Activated CD4-positive, alpha-beta T cell treated with anti-CD3 and anti-CD28 coated beads for 48 hours (primary cell): ENCODE measurements at places on chromosomes 7 and 10.

DNA sequence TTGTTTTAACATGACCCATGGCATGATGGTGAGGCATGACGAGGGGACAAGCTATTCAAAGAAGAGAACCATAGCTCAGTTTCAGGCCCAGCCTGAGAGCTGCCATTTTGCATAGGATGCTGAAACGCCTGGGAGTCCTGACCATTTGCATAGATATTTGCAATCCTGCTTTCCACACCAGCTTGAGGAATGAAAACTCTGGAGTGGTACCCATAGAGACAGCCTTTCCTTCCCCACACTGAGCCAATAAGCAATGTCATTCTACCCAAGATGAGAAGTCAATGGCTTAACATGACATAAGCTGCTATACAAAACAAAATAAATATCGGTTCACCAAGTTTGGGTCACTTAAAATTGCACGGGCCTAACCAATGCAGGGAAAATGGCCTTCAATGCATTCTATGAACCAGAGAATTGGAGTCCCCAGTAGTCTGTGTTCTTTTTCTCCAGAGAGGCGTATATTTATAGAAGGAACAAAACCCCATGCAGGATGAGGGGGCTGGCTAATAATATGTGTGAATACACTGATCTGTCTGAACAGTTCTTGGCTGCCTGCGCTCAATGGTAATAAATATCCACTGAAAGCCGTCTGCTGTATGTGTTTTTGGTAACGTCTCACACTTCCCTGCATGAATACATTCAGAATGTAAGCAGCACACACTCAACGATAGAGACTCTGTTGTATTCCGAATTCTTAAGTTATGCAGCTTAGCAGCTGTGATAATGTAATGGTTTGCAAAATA is 329.3 kb downstream of the FRMD4A start:
- no peak for DNase-seq

DNA sequence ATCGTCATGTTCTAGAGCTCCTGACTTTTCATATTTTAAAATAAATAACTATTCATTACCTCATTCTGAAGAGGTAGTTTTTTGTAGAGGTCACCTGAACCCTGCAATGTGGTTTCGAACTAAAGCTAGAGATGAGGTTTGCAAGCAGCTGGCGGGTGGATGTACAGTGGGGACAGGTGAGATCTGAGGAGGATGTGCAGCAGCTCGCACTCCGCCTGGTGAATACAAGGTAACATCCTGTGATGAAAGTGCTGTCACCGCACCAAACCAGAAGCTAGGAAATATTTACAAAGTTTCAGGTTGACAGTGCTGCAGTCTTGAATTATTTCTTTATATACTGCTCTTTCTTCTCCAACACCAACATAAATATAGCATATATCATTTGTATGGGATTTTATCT is 26.5 kb downstream of the NDUFB2 start:
- DNase-seq, result peak; percentile 54

DNA sequence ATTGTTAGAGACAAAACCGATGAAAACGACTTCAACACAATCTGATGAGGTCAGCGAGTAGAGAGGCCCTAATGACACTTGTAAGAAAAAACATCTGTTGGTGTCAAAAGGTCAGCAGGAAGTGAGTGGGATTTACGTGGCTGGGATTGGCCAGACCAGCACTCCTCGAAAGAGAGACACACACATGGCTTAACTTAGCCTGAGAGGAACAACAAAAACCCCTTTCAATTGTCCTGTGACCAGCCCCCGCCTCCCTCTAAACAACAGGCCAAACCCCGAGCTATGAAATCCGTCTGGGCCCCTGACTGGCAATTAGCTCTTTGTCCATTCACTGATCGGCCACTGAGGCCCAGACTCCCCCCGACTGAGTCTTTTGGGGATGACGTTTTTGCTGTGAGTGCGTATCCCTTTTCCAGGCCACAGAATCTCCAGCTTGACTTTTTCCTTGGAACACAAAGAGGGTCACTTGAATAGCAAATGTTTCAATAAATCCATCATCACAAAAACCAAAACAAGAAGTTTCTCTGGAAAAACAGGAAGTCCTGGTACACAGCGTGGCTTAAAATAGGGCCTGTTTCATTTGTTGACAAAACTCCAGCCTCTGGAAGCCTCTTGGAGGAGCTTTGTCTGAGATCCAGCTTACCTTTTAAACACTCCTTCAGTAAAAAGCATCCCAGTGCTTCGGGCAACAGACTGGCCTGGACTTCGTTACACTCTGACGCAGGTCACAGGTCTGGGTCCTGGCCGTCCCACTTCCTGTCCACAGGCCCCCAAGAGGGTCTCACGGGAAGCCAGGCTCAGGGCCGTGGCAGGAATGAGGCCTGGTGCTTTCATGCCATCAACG is 103.0 kb downstream of the CTBP2 start:
- no peak for DNase-seq

- no peak for DNase-seq
Observed at GRCh38 chr10:124017729-124018128, 75.7 kb downstream of the CHST15 start.

- DNase-seq, result no peak
Observed at GRCh38 chr7:108203537-108203936, 73.4 kb upstream of the LAMB4 start.

DNA sequence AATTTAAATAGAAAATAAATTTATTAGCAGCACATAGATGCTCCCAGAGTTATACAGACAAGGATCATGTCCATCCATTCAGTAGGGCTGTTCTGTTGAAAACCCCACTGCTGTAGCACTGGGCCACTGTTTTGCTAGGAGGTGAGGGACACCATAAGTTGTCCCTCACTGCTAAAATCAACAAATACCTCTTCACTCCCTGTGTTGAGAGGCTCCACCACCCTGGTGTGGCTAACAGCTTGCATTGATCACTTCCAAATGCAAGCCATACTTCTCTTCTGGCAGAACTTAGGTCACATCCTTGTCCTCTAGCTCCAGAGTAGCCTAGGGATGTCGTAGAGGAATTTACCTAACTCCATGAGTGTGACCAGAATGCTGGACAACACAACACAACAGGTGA is 55.4 kb downstream of the MDFIC start:
- DNase-seq, result no peak

GRCh38 chr7:149794661-149795060 is 21.3 kb upstream of the ZNF467 start:
- DNase-seq, result no peak

DNA sequence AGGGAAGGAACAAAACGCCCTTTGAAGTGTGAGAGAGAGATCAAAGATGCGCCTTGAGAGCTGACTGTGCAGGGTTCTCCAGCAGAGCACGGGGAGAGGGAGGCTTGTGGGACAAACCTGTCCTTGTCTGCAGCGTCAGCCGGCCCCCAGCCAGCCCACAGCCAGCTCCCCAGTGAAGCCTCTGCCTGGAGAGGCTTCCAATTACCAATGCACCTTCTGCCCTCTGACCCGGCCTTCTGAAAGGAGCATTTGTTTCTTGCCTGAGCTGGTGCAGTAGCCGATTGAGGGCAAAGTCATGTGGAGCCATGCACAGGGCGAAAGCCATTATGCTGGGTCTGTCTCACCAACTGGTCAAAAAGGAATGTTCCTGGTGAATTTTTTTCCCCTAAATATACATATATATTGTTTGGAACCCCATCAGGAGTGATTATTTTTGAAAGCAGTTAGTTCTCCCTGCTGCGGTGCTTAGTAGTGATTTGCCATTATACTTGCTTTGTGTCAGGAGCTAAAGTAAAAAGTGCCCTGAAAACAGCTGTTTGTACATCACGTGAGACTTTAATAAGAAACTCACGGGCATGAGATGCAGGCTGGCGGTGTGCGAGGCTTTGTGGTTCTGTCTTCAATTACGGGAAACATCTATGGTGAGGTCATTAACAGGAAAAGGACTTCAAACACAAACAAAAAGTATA is 268.6 kb downstream of the KLF6 start:
- DNase-seq, result peak; percentile 17

DNA sequence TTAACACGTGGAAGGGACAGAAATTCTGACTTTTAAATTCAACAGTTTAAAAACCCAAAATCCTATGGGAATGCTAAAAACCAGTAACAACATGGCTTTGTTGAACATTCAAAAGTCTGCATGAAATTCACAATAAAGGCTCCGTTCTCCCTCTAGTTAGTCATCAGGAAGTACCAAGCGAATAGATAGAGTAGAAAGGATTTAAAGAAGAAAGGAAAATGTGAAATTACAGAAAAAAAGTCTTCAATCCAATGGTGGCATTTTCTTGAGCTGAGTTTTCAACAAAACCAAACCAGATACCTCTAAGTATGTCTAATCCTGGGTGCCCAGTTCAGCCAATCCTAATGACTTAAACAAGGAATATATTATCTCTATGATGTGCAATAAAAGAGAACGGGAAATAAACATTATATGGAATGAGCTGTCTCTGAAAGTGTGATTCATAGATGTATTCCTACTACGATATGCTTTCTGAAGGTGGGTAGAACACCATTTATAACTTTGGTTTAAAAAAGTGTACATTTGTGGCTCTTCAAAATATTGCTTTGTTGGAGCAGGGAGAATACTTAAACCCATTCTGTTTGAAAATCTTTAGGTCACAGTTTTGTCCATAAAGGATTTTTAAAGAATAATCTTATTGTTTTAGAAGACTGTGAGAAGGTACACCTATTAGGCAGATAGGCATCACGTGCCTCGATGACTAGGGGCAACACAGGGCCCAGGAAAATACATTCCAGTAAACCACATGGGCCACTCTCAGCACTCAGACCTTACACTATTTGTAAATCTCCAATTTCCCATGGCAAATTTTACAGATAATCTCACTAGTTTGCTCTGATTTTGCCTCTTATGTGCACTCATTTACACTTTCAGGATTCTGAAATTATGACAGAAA is 87.7 kb downstream of the CUBN start:
- no peak for DNase-seq

GRCh38 chr7:65325793-65326432 is 47.7 kb upstream of the ZNF92 start:
- DNase-seq, result no peak

DNA sequence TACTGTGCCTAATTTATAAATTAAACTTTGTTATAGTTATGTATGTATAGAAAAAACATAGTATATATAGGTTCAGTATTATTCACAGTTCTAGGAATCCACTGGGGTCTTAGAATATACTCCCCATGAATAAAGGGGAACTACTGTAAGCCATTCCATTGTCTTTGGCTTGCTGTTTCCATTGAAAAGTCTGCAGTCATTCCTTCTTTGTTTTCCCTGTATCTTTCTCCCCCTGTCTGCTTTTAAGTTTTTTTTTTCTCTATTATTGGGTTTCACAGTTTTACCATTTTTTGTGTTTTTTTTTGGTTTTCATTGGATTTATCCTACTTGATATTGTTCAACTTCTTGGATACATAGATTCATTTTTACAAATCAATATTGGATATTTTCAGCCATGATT is 6.7 kb upstream of the PNLIP start:
- no peak for DNase-seq

DNA sequence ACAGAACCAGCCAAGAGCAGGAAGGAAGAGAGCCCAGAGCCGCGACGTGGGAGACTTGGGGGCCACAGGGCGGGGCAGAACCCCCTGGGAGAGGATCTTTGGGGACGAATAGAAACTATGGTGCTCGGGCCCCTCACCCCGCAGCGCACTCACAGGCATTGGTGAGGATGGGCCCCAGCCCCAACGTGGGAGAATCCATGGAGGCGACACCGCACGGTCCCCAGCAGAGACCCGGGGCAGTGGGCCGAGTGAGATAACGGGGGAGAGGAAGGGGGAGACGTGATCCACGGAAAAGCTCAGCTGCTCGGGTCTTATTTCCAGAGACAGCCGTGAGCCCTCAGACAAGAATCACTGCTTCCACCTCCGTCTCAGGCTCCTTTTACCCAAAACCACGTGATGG is 222.4 kb downstream of the TCERG1L start:
- DNase-seq, result no peak

DNA sequence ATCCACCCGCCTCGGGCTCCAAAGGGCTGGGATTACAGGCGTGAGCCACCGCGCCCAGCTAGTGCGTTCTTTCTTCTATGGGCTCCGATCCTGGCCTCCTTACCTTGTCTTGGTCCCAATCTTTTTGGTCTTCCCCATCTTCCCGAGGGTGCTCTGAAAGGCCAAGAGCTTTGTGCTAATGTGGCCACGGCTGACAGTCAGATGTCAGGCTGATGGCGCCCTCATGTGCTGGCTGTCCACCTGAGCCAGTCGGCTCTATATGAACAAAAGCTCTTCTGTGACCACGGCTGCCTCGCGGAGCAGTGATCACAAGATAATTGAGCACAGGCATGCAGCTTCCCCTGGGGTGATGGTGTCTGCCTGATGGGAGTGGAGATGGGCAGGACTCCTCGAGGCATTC is 11.0 kb upstream of the AHCYL2 start:
- no peak for DNase-seq

- no peak for DNase-seq
Observed at GRCh38 chr7:47154791-47155190, 427.1 kb downstream of the TNS3 start.

DNA sequence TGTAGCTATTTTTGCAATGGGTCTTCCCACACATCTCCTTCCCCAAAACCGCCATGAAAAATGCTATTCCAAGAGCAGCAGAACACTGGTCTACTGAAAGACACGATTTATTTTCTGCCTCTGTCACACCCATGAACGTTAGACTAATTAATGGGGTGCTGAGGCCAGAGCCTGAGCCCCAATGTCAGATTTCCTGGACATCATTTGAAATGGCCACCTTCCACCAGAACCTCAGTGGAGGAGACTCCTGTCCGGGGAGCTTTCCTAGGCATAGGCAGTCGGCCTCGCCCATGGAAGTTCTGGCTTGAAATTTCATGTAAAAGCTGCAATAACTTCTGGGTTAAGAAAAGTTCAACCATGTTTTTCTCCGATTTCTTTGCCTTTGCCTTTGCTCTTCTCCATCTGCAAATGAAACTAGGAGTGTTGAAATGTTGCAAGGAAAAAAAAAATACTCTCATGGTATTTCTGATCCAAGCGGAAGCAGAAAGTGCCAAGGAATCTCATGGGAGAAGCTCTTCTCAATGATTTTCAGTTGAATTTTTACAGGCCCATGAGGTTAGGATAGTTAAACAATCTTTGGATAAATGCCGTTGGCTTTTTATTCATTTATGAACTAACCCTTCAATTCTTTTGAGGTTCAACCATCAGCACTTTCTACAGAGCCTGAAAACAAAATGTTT is 570.8 kb upstream of the MGMT start:
- DNase-seq, result no peak

DNA sequence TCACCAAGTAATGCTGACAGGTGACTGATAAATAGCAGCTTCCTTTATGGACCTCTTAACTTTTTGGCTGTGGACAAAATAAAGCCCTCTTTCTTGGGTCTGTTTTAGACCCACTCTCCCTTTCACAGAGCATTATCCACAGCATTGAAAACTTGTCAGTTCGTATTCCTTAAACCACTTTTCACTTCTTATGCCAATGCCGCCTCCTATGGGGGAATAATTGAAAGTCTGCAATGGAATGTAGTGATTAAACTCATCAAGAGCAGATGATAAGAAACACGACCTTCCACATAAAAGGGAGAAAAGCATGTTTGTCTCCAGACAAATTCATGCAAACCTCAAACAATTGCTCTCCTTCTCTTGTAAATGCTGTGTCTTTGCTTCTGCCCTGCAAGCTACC is 153.4 kb downstream of the SORCS1 start:
- DNase-seq, result no peak

GRCh38 chr7:70208236-70209063 is 610.2 kb downstream of the AUTS2 start:
- DNase-seq, result no peak
